ENCODE measurements at places on chromosomes 16 and 17.

DNA sequence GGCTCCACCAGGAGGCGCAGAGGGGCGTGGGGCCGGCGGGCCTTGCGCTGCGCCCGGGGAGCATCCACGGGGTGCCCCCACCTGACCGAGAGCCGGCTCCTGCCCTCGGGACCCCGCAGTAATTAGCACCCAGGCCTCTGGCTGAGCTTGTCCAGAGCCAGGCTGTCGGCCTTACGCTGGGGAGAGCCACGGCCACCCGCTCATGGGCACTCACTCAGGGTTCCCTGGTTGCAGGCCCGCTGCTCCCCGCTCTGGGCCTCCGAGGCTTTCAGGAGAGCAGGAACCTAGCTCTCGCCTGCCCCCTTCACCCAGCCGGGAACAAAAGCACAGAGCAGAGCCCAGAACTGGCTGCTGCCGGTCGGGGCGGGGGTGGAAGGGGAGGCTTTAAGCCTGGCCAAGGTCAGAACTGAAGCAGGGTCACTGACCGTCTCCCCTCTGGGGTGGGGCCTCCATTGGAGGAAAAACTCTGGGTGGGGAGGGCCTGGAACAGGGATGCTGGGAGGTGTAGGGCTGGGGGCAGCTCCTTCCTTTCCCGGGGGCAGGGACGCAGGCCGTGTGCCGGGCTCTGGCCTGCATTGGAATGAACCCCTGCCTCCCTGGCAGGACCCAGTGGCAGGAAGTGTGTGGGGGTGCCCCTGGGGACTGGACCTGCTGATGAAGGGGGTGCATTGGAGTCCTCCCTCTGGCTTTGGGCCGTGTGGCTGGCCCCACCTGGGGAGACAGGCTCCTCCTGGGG, 12.3 kb downstream of the GLIS2 start:
- peak; percentile 74 for DNase-seq

DNA sequence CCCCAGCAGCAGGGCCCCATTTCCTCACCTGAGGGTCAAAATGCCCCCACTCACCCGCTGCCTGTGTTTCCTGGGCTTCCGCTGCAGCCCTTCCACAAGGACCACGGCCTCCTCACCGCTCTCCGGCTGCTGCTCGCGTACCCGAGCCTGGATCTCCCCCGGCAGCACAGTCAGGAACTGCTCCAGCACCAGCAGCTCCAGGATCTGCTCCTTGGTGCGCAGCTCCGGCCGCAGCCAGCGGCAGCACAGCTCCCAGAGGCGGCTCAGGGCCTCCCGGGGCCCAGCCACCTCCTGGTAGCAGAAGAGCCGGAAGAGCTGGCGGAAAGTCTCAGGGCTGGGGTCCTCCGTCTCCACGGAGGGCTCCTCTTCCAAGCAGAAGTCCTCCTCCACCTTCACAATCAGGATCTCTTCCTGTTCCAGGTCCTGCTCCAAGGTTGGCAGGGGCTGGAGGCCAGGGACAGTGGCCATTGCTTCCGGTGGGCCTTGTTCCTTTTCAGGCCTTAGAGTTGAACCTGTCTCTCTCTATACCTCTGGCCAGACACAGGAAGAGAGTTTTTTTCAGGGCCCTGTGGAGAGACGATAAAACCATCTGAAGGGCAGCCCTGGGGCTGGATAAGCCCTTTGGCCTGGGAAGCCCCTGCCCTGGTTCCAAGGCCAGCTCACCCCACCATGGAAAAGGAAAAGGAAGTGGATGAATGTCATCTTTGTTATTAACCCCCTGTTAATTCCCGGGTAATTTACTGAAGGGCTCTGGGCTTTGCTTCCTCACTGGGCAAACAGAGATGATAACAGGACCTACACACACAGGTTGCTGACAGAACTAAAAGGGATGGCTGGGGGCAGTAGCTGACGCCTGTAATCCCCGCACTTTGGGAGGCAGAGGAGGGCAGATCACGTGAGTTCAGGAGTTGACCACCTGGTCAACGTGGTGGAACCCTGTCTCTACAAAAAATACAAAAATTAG, 1.2 kb downstream of the ZNF500 start:
- no peak for DNase-seq

- no peak for DNase-seq
Observed at GRCh38 chr17:38538906-38539305, 66.8 kb downstream of the SRCIN1 start.

DNA sequence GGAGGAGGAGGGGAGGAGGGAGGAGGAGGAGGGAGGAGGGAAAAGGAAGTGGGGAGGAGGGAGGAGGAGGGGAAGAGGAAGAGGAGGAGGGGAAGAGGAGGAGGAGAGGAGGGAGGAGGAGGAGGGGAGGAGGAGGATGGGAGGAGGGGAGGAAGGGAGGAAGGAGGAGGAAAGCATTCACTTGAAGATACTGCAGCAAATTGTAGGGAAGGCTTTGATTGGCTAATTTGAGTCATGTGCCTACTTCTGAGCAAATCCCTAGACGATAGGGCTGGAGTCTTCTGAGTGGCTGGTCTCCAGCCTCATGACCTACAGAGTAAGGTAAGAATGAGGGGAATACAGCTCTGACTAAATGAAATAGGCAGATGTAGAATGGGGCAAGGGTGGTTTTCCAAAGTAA, 783.2 kb upstream of the RBFOX1 start:
- no peak for DNase-seq

GRCh38 chr17:2191785-2192184, 111.8 kb downstream of the SMG6 start:
- DNase-seq: no peak

DNA sequence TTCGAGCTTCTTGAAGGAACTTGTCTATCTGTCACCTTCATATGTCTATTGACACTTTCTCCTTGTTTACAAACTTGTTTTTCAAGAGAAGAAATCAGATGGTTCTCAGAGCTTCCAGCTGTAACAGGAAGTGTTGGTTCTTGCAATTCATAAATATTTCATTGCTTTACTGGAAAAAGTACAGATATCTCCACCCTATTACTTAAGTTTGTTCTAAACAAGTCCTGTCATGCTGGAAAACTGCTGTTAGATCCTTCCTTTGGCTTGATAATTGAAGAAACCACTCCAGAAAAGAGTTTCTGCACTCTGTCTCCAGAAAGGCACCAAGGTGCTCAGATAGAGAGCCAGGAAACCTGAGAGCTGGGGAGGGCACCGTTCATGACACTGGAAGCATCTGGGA, 181.6 kb downstream of the DNAH9 start:
- DNase-seq: no peak

DNA sequence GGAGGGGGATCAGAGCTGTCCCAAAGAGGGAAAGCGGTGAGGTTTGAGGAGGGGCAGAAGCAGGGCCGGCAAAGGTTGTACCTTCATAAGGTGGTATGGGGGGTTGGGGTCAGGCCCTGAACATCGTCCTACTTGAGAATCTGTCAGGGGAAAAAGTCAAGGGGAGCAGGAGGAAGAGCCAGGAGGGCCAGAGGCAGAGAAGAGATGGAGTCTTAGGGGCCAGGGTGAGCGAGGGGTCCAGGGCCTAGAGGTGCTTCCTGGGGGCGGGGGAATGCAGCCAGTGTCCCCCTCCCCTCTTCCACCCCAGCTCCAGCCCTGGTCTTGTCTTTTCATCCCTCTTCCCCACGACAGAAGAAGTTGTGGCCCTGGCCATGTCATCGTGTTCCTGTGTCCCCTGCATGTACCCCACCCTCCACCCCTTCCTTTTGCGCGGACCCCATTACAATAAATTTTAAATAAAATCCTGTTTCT, 1.3 kb upstream of the PRRT2 start:
- no peak for DNase-seq

GRCh38 chr16:88308441-88309173, 74.2 kb upstream of the ZNF469 start:
- no peak for DNase-seq

- DNase-seq: no peak
Observed at GRCh38 chr16:9389543-9390207, 298.2 kb downstream of the HAPSTR1 start.

GRCh38 chr17:9905902-9906301, 831 bp upstream of the RCVRN start:
- no peak for DNase-seq

DNA sequence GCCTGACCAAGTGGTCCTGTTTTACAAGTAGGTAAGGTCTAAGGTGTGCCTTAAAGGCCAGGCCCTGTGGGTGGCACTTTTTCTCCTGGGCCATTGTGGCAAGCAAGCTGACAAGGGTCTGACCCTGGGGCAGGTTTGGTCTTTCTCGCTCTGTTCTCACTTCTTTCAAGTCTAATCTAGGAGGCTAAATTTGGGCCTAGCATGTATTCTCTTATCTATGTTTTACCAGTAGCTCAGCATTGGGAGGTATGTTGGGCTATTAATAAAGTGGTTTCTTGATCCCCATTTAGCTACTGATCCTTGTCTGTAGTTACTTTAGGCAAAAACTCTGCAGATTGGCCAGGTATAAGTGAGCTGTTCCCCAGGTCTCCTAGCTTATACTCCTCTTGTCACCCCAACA, 77.7 kb downstream of the DNAH3 start:
- DNase-seq: no peak

DNA sequence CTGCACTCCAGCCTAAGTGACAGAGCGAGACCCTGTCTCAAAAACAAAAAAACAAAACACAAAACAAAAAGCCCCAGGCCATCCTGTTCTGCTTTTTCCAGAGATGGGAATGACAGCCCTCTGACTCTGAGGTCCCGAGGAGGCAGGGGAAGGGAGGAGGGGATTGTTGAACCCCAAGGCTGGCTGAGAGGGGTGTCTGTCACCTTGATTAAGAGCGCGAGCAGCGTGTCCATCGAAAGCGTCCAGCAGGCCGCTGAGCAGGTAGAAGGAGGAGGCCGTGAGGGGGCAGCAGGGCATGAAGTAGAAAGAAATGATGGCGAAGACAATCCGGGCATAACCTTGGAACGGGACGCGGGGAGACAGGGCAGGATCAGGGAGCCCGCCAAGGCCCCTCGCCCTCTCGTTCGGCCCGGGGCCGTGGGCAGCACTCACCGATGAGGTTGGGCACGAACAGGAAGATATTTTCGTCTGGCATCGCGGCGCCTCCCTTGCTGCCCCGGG, 593 bp downstream of the CDIPT start:
- DNase-seq: peak; percentile 41
